ENCODE measurements at places on chromosomes 3 and 15.

DNA sequence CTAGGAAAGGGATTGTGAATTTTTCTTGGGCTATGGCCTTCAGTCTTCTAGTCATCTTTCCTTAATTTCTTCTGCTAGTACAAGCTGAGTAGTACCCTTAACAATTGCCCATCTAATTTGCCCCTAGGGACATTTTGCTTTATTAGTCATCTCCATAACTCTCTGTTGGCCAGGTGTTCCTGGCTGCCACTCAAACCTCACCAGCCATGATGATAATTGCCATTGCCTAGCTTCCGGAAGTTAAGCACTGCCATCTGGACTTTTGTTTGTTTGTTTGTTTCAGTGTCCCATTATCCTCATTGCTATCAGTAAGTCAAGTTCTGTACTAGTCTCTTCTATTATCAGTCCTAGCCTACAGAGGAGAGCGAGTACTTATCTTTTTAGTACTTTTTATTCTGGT, 36.6 kb upstream of the UBL7 start:
- DNase-seq, result no peak

- DNase-seq, result no peak
These were observed 136.2 kb upstream of the ICE2 start for GRCh38 chr15:60614862-60615771.

GRCh38 chr3:53570709-53571108, 76.3 kb downstream of the CACNA1D start:
- DNase-seq, result no peak

- no peak for DNase-seq
These were observed 101.8 kb upstream of the TBC1D5 start for GRCh38 chr3:17844236-17844635.

GRCh38 chr15:88546248-88547129, at the start of gene DET1:
TSS of gene DET1 (minus strand) at chr15:88546681. CDS start at chr15:88531705, 14,976 bp downstream.
- DNase-seq, result peak; percentile 92

DNA sequence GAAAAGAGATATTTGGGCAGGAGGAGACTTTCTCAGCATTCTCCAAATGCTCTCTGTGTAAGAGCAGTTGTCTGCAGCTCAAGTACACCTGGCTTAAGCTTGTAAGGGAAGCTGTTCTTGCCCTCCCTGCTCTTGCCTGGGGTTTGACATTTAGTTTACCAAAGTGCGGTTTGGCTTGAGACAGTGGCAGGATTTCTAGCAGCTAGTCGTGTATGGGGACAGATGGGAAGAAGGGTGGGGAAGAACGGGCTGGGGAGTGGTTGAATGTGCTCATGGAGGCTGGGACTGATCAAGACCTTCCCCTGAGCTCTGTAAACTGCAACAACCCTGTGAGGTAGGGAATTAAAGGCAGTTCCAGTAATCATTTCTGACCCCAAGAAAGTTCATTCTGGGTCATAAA, 39.8 kb downstream of the SQOR start:
- DNase-seq, result no peak

DNA sequence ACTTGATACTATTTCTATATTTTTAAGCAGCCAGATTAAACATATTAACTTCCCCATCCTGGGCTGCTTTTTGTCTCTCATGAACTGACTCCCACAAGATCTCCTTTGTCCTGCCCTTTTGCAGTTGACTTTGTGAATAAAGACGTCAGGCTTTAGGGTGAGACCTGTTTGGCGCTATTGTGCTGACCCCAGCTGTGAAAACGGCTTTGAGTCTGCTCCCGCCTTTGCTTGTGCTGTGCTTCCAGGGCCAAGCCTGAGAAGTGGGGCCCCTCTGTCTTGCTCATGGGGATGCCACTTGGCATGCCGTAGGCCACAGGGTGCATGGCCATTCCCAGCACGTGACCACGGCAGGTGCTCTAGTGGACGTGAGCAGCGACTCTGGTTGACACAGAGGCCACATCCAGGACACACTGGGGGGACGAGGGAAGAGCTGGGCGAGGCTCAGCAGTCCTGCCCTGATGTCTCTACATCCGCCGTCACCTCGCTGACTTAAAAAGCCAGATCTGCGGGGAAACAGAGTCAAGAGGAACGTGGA, 268.9 kb upstream of the LYSMD4 start:
- DNase-seq, result no peak

- DNase-seq, result no peak
These were observed 31.4 kb downstream of the FLNB start for GRCh38 chr3:58039601-58040000.

DNA sequence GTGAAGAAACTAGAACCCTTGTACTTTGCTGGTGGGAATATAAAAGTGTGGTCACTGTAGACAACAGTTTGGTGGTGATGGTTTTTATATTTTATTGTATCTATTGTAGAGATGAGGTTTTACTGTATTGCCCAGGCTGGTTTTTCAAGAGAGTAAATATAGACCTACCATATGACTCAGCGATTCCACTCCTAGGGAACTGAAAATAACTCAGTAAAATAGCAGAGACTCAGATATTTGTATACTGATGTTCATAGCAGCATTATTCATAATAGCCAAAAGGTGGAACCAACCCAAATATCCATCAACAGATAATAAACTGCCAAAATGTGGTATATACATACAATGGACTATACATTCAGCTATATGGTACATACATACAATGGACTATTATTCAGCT, 68.8 kb upstream of the IL12A start:
- DNase-seq, result no peak

DNA sequence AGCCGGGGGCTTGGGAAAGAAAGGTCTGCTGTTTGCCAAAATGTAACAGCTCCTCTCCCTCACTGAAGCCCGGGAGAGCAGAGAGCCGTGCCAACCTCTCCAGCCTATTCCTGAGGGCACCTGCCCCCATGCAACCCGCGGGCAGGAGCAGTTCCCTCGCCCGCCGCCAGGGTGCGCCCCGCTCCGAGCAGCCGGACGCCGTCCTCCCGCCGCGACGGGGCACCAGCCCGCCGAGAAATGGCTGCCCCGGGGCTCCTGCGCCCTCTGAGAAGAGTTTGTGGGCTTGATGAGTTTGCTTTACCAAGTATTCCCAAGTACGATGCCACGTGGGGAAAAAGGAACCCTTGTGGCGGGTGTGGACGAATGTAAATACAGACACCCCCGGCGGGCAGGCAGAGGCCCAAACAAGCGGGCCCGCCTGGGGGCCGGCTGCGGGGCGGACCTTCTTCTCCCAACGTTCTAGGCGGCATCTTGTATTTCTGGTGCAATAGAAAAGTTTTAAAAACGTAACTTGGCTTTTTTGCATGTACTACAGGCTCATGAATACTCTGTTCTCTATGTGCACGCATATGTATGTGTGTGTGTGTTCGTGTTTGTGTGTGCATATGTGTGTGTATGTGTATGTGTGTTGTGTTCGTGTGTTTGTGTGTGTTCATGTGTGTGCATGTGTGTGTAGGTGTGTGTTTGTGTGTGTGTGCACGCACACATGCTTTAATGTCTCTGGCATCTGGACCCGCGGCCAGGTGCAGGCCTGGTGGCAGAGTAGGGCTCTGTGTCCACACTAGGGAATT, 162.9 kb downstream of the CHSY1 start:
- DNase-seq, result peak; percentile 98

- no peak for DNase-seq
These were observed 252.5 kb upstream of the TGFBR2 start for GRCh38 chr3:30353711-30354467.

DNA sequence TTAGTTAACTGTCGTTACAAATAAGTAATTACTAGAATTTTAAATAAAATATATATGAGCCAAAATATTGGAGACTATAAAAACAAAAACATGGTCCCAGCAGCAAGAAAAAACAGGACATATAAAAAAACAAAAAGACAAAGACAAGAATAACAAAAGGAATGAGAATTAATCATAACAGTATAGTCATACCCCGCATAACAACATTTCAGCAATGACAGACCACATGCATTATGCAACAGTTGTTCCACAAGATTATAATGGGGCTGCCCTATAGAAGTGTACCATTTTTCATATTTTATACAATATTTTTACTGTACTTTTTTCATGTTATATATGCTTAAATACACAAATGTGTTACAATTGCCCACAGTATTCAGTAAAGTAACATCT, 5.6 kb downstream of the HLTF start:
- no peak for DNase-seq

- DNase-seq, result no peak
These were observed 6.0 kb downstream of the TIPARP start for GRCh38 chr3:156680243-156680914.

DNA sequence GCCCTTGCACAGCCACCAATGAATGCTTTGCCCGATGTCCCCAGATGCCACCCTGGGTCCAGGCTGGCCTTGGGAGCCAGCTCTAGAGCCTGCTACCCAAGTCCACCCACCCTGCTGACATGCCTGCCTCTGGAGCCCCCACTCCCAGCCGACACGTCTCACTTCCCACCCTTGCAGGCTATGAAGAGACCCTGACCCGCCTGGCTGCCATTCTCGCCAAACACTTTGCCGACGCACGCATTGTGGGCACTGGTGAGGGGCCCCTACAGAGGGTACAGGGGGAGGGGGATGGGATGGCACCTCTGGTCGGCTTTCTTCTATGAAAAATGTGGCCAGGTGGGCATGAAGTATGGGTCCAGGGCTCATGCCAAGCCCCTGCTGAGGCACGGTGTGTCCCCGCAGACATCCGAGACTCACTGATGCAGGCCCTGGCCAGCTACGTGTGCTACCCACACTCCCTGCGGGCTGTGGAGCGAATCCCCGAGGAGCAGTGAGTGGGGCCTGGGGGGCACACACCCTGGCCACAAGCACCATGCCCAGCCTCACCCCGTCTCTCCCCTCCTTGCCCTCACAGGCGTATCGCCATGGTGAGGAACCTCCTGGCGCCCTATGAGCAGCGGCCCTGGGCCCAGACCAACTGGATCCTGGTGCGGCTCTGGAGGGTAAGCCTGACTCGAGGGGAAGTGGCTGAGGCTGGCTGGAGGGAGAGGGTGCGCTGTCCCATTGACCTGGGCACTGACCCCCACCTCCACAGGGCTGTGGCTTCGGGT, 6.0 kb downstream of the AMIGO3 start:
- no peak for DNase-seq

- no peak for DNase-seq
These were observed 9.1 kb downstream of the CORO2B start for GRCh38 chr15:68587769-68588385.

DNA sequence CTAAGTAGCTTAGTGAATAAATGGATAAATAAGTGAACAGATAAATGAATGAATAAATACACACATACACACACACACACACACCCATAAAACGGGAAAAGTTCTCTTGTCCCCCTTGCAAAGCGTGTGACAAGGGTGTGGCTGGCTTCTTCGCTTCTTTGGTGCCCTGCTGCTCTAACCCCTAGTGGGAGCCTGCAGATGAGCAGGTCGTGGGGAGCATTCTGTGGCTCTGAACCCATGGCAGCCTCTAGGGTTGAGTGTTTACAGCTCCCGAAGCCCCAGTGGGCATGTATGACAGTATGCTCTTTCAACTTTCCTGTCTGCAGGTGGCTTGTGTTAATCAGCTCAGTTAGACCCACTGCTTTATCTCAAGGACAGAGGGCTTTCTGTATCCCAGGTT, 582.3 kb downstream of the EDEM1 start:
- no peak for DNase-seq

DNA sequence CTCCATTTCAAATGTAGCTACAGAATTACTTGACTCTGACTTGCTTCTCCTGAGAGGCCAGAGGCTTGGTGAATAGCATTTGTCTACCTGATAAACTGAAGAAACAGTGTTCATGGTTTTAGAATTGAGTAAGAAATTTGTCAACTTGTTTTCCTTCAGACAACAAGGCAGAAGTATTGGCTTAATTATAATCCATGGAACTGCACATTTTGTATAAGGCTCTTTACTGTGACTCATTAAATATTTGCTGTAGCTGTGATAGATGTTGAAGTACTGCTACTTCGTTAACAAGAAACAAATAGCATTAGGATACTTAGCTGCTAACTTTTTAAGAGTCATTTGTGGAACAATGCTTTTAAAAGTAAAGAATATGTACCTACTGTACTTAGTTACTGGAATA, 4.6 kb downstream of the UNC13C start:
- no peak for DNase-seq

GRCh38 chr3:9932843-9933560, 632 bp upstream of the CRELD1 start:
- DNase-seq, result peak; percentile 93

All from activated CD8-positive, alpha-beta memory T cell treated with anti-CD3 and anti-CD28 coated beads, Interleukin-2, amount 50 U/mL, for 48 hours (primary cell).